ENCODE measurements at places on chromosomes 1 and 21.

- DNase-seq, result peak; percentile 83
These were observed 144.6 kb upstream of the TNR start for GRCh38 chr1:175887981-175888428.

- DNase-seq, result peak; percentile 13
These were observed at the start of gene RAP1GAP for GRCh38 chr1:21669258-21670058. TSS of gene RAP1GAP (minus strand) at chr1:21669357. CDS start at chr1:21620032, 49,325 bp downstream.

DNA sequence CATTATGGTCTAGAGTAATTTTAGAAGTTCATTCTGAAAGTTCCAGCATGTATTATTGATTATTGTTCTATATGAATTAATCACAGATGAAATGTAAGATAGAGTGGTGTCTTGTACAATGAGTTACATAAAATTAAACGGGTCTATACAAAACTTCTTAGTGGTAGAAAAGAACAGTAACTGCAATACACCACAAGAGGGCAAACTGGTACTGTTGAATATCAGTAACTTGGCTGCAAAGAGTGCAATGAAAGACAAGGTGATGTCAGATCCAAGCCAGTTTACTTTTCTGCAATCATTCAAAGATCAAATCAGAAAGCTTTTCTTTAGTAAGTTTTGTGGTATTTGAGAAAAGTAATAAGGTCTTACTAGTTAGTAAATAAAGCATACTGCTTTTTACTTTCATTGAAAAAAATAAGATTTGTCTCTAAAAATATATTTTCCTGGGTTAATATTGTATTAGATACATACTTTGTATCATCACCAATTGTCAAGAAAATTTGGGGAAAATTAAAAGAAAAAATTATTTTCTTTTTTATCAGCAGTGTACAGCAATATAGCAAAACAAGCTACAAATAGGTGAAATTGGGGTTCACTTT lies 66.4 kb upstream of the BTG3 start:
- DNase-seq, result no peak

DNA sequence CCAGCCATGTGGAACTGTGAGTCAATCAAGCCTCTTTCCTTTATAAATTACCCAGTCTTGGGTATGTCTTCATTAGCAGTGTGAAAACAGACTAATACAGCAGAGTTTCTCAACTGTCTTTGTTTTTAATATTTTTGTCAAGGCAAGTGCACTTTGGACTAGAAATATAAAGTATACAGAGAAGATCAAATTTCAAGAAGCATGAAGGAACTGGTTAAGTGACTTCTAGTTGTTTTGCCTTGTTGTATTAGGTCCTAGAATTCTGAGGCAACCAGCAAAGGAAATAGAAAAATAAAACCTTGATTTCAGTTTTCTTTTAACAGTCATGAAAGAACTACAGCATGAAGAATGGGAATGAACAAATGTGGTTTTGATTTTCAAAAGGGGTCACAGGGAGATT lies 131.1 kb upstream of the PTGFR start:
- no peak for DNase-seq

DNA sequence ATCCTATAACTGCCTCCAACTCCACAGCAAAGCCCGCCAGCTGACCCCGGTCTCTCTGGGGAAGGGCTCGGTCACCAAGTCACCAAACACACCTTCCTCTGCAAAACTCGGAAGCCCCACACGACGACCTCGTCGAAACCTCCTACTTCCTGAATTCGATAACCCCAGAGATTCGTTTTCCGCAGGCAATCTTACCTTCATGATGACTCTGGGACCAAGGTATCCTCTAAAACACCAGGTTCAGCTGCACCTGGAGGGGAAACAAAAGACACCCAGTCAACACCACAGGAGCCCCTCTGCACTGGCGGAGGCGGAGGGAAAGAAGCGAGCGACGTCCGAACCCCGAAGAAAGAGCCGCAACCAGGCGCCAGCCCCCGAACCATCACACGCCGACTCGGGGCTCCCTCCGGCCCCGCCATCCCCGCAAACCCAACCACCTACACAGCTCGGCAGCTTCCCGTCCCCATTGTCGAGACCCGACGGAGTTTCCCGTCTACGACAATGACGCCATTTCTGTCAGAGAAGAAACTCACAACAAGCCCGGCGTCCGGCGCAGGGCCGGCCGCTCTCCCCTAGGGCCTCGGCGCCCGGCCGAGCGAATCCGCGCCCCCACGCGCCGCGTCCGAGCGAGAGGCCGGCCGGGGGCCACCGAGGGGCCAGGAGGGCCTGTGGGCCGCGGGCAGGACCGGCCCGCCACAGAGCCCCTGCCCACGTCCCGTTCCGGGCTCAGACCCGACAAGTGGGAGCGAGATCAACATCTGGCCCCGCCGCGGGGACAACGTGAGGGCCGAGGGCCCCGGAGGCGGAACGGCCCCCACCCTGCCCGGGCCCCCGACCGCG lies 1.0 kb downstream of the ARID4B start:
- peak; percentile 28 for DNase-seq

DNA sequence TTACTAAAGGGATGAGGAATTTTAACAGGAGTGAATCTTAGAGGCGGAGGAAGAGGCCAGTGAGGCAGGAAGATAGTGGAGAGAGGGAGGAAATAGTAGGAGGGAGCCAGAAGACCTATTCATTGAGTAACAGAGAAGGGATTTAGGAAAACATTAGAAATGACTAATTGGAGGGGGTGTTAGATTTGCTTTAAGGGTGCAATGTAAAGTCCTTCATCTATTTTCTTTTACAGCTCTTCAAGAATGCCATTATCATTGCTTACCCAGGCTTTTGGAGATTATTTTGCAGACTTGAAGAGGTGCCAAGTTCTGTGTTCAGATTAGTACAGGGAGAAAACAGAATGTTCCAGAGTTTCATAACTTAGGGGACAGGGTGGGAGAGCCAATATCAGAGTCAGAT lies 33.8 kb downstream of the OR10J1 start:
- no peak for DNase-seq

DNA sequence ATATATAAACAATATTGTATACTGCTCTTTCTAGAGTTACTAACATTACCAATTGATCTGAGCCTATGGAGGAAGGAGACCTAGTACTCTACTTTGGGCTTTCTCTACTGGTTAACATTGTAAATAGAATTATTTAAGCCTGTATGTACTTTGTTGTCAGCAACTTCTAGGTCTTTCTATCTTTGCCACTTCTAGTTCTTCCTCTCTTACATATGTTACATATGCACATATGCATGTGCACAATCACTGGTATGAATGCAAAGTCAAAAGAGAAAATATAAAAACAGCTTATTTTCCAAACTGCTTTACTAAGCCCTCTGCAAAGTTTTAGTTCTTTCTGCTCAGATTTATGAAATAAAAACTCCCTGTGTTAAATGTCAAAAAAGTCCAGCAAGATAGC lies 84.3 kb downstream of the PTPRC start:
- no peak for DNase-seq

DNA sequence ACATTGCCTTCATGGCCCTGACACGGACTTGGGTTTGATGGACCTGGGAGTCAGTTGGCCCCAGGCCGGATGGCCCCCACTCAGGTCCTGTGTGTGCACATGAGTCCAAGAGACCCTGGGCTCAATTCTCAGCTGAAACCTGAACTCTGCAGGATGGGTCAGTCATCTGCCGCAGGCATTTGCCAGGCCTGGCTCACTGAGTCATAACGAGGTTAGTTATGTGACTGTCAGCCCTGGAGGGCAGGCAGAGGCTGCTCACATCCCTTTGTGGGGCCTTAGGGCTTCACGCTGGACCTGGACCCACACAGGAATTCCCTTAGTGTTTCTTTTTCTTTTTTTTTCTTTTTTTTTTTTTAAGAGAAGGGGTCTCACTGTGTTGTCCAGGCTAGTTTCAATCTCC lies 46.5 kb downstream of the PSMG1 start:
- DNase-seq, result no peak

DNA sequence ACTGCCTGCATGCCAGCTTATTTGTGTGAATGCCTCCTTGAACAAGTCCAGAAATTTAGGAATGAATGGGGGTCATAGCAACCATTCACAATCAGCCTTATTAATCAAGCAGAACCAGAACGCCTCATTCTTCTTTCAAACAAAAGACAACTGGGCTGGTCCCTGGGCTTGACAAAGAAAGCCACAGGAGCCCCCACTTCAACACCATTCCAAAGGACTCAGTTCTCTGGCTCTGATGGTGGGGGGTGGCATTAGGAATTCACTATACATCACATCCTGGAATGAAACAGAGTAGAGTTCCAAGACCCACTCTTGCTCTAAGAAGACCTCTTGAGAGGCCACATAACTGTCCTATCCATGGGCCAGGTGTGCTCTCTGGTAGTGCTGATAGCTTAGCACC lies 186.6 kb upstream of the ST6GALNAC5 start:
- no peak for DNase-seq

DNA sequence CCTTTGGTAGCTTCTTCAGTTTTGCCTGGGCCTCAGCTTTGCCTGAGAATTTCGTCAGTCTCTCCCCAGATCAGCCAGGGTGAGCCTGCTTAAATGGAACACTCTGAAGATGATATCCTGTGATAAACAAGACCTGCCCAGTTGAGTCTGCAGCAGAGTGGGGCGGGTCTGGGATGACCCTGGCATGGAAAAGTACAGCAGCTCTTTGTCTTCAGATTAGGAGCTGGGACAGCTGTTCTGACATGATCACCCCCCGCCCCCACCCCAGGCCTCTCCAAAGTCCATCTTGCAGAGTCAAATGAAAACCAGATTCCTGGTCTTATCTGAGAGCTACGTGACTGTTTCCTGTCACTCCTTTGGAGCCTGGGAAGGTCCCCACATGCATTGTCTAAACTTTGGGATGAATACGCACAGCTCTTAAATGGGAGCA lies 2.2 kb upstream of the TMEM51 start:
- no peak for DNase-seq

DNA sequence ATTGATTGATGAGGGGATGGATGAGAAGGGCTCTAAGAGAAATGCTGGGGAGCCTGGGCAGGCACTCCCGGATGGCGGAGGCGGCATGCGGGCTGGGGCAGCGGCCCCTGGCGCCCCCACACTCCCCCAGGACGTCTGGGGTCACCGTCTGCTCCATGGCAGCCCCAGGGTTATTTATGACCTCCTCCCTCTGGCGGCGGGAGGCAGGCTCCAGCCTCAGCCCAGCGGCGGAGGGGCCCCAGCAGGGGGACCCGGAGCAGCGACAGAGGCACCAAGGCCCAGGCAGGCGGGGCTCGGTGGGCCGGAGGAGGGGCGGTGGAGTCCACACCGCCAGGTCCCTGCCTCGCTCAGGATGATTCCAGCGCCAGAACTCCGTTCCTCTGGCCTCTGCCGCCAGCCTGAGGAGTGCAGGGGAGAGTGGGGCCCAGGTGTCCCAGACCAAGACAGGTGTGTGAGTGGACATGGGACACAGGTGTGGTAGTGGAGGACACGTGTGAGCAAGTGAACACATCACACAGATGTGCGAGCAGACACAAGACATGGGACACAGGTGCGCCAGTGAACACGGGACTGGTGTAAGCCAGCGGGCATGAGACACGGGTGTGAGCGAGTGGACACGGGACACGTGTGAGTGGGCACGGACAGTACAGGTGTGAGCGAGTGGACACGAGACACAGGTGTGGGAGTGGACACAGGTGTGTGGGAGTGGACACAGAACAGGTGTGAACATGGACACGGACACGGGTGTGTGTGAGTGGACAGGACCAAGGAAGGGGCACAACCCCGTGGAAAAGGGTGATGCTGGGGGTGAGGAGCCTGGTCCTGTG lies 2.5 kb upstream of the SAMD11 start:
- peak; percentile 29 for DNase-seq

GRCh38 chr1:165287781-165288180 lies 68.7 kb downstream of the LMX1A start:
- no peak for DNase-seq

GRCh38 chr1:43822040-43822690 lies 111.4 kb upstream of the ARTN start:
- DNase-seq, result no peak

DNA sequence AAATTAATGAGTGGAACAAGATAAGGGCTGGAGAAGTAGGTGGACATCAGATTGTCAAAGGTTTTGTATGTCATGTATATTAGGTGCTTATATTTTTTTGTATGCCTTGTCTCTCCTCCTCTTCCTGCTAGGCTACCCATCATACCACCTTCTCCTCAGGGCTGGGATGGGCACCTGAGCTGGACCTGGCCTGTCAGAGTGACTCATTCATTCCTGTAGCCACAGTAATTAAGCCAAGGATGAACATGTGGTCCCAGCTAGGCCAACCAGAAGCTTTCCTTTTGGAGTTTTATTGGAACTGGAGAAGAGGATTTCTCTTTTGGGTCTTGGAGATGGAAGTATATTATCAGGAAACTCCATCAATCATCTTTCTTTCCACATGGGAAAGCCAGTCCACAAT lies 21.2 kb downstream of the PTGS2 start:
- DNase-seq, result no peak

DNA sequence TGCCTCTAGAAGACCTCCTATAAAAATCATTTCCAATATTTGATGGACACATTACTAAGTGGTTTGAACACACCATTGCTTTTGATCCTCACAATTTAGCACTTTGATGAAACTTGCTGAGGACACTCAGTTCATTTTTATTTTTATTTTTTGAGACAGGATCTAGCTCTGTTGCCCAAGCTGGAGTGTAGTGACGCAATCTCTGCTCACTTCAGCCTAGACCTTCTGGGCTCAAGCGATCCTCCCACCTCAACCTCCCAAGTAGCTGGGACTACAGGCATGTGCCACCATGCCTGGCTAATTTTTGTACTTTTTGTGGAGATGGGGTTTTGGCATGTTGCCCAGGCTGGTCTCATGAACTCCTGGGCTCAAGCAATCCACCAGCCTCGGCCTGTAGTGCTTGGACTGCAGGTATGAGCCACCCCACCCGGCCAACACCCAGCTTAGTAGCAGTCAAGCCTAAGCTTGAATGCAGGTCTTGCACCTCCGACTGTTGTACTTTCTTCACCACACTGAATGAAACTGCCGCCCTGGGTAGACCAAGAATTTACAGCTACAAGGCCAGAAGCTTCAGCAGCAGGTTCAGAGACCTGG lies 24.8 kb upstream of the ATP2B4 start:
- no peak for DNase-seq

- no peak for DNase-seq
These were observed 53.3 kb downstream of the PDE9A start for GRCh38 chr21:42706765-42707164.

DNA sequence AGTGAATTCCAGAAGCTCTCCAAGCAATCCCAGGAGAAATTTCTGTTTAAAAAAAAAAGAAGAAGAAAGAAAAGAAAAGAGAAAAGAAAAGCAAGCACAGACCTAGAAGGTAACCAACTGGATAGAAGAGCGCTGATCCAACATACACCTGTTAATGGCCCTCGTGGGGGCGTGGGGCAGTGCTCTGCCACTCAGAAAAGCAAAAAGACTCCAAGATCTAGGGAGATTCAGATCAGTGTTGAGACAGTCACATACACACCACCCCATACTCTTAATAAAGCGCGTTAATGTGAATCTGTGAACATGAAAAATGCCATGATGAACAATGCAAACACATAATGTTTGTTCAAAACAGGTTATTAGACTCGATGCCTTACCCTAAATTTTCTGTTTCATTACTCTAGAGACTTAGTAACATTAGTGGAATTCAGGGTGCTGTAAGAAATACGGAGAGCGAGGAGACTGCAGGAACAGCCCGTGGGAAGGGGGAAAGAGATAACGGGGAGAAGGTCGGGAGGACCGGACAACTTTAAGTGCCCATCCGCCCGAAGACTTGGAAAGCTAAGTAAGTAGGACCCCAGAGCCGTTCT lies 406 bp downstream of the NME7 start:
- no peak for DNase-seq

- no peak for DNase-seq
These were observed 76.4 kb upstream of the SLC45A1 start for GRCh38 chr1:8241417-8242014.

GRCh38 chr1:201092738-201093137 lies 19.5 kb downstream of the CACNA1S start:
- no peak for DNase-seq

All from hippocampal formation (tissue), 2 donors.